ENCODE measurements at places on chromosomes 4 and X.

DNA sequence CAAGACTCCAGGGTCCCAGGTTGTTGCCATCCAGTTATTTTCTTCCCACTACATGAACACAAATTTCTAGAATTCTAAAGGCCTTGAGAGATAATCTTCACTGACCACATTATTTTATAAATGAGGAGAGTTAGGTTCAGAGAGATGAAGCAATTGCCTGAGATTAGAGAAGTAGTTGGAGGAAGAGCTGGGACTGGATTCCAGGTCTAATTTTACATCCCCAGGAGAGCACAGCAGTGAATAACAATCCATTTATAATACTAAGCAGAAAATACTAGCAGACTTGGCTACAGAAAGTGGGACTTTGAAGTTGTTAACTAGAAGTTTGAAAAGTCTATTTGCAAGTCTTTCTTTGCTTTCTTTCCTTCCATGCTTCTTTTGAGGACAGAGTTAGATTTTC lies 231.3 kb upstream of the S100G start:
- no peak for DNase-seq

GRCh38 chrX:10370976-10371375 lies 214.2 kb downstream of the CLCN4 start:
- DNase-seq = no peak

GRCh38 chr4:185541251-185541727 lies 6.0 kb upstream of the PDLIM3 start:
- DNase-seq = no peak

- no peak for DNase-seq
Measured at GRCh38 chr4:40246938-40247337, 50.1 kb downstream of the RHOH start.
